ENCODE measurements at places on chromosomes 3 and 15.

- peak; percentile 57 for DNase-seq
Observed at GRCh38 chr3:72836923-72837322, 11.3 kb downstream of the SHQ1 start.

DNA sequence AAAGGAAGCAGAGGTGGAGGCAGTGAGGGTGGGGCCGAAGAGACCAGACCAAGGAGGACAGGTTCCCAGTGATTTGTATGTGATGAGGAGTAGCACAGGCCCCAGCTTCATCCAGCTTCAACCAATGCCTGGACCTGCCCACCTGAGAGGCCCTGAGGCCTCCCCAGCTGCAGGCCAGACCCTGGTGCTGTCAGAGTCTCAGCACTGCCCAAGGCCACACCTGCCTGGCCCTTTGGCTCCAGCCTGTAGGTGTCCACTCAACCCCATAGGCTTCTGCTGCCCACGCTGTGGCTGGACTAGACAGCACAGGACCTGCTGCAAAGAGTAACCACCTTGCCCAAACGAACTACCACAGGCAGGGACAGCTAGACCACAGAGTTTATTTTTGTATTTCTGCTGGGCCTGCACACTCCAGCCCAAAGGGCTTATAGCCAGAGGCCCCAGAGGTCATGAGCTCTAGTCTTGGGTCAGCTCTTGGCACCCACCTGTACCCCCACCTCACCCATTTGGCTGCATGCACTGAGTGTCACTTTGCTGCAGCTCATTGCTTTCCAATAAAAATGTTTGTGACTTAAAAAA, 81.9 kb upstream of the CDV3 start:
- no peak for DNase-seq

- no peak for DNase-seq
Observed at GRCh38 chr15:41417418-41418195, 712 bp downstream of the RTF1 start.

- no peak for DNase-seq
Observed at GRCh38 chr3:169604118-169604517, 59.4 kb downstream of the MECOM start.

GRCh38 chr3:132245552-132246142, 71.6 kb upstream of the ACP3 start:
- DNase-seq = no peak

DNA sequence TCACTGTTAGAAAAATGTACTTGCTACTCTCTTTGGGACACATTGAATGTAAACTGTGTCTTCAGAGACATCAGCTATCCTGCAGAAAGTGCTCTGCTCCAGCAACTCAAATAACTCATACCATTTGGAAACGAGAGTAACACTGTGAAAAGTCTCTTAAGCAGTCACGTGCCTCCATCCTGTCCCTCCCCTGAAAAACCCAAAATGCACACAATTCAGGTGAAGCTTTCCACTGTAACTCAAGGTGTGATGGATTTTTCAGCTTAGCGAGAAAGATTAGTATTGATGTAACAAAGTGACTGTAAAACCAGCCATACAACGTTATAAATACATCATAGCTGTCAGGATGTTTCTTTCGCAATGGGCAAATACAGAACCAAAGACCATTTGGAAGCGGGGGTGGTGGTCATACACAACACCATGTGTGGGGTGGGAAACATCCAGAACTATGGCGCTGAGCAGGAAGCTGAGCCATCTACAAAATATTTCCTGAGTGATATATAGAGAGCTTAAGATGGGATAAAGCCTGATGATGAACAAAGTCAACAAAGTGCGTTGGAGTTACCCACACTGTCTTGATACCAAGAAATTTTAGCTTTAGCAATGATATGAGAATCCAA, 332.3 kb downstream of the FOXP1 start:
- DNase-seq = no peak

DNA sequence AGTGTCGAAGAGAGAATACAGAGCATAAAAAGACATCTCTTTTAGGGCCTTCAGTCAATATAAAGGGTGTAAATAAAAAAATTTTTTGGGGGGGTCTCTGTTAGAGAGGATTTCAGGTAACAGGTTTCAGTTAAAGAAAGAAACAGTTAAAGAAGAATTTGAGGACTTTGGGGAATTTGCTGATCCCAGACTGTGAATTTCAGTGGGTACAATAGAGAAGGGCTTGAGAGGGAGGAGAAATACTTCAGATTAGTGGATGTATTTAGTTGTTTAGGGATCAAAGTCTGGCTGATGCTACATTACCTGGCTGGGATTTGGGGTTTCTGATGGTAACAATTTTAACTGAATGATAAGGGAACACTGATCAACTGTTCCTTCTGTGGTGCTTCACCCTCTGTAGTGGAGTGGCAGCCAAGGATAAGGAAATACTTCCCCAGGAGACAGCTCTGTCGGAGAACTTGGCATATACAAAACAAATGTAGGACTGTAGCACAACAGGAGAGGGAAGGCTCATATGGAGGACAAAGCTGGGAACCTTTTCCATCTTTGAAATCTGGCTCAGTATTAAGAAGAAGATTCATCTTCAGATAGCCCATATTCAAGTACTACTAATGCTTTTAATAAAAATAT, 79.2 kb downstream of the MEF2A start:
- no peak for DNase-seq

- DNase-seq = no peak
Observed at GRCh38 chr3:83625261-83625660, 1333.5 kb upstream of the CADM2 start.

DNA sequence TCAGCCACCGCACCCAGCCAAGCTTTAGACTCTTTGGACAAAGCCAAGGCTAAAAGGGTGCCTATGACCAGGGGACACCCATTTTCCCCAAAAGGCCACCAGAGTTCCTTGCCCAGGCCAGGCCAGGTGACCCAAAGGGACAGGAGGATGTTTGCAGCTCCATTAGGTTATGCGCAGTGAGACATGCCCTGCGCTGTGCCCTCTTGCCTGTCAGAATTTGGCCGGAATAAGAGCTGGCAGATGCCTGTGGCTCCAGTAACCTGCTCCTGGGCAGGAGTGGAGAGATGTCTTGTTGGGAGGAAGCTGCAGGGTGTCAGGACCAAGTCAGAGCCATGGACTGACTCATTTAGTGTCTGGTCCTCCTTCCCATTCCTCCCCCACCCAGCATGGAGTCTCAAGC, 20.5 kb downstream of the DNASE1L3 start:
- no peak for DNase-seq

GRCh38 chr15:71449363-71449762, 334.1 kb downstream of the THSD4 start:
- DNase-seq = no peak

- no peak for DNase-seq
Observed at GRCh38 chr3:55488398-55489055, 1.4 kb upstream of the WNT5A start.

DNA sequence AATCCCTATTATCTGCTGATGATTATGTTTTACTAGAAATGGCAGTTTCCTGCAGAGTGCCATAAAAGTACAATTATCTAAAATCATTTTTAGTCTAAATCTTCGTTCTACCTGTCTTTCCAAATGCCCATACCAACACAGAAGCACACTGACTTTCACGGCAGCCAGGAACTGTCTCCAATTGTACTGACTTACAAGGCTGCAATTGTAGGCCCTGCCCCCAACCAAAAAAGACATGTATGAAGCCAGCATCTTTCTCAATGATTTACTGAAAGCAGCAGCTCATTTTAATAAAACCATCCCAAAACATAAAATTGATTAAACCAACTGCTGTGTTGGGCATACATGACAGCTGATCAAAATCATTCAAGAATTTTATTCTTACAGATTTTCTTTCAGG, 119.0 kb downstream of the TBC1D5 start:
- no peak for DNase-seq

- DNase-seq = no peak
Observed at GRCh38 chr3:180802837-180803236, 109.6 kb upstream of the FXR1 start.

- no peak for DNase-seq
Observed at GRCh38 chr3:4351164-4351855, 48.1 kb downstream of the SETMAR start.

GRCh38 chr3:56960234-56960917, 100.1 kb upstream of the SPATA12 start:
- DNase-seq = no peak

- DNase-seq = no peak
Observed at GRCh38 chr3:129428007-129428375, 445 bp downstream of the EFCAB12 start.

DNA sequence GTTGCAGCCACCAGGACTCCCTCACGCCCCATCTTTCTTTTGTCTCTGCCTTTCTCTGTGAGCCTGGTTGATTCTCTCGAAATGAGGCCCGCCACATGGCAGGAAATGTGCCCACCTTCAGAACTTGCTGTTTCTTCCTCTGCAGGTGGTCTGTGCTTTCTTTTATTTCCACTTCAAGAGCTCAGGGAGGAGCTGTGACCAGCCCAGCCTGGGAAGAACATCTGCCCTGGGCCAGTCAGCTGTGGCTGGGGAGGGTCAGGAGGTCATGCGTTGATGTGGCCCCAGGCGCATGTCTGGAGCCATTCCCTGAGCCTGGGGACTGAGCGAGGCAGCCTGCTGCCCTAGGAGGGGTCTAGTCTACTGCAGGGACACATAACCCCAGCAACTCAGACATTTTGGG, 8.0 kb downstream of the FBLN2 start:
- no peak for DNase-seq

GRCh38 chr15:83784975-83785374, 131.1 kb downstream of the ADAMTSL3 start:
- DNase-seq = no peak

DNA sequence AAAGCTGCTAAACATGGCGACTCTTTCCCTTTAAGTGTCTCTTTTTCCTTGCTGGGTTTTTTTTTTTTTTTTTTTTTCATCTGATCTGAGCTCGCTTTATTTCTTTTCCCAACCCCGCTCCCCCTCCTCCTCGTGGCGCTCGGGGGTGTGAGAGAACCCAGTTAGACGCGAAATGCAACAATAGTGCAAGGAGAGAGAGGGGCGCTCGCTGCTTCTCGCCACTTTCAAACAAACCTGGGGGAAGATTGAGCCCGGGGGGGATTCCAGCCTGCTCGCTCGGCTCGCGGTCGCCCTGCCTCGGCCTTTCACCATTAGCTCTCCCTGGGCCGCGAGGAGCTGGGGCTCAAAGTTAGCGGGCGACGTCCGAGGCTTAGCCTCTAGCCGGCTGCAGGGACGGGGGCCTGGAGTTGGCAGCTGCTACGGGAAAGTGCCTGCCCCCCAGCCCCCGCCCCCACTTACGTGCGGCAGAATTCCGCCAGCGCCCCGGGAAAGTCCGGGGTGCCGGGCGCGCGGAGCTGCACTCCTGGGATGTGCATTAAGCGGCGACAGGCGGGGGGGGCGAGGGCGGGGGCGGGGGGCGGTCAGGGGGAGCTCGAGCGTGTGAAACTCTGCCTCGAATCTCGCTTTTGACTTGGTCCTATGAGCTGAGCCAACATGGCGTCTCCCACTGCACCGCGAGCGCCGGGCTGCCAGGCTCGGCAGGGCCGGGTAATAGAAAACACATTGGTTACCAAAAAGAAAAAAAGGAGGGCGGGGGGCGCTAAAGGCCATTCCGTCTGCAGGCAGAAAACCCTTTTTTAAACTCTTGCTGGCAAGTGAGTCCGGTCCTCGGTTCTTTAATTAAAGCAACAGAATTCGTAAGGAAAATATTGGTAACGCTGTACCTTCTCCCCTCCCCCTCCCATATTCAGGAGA, 10.4 kb downstream of the NR2F2 start:
- no peak for DNase-seq

DNA sequence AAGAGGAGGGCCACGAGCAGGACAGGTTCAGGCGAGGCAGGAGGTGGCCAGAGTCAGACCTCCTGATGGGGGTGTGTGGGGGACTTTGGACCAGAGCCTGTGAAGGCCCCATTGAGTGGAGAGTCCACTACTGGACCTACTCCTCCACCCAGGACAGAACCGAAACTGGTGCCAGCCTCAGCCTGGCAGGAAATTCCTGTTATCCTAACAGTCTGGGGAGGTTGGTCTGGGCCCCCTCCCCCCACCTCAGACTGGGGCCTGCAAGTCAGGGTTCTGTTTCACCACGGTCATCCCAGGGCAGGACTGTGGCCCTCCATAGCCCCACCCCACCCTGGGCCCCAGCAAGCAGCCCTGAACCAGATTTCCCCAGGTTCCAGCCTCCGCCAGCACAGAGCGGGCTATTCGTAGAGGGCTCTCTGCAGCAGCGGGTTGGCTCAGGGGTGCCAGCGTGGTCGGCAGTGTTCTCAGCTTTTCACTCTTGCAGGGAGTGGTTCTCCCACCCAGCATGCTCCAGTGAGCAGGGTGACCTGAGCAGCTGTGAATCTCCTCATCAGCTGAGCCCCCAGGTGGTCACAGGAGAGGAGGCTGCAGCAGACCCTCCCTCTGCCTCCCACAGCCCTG, 217.3 kb downstream of the TBC1D2B start:
- DNase-seq = no peak

DNA sequence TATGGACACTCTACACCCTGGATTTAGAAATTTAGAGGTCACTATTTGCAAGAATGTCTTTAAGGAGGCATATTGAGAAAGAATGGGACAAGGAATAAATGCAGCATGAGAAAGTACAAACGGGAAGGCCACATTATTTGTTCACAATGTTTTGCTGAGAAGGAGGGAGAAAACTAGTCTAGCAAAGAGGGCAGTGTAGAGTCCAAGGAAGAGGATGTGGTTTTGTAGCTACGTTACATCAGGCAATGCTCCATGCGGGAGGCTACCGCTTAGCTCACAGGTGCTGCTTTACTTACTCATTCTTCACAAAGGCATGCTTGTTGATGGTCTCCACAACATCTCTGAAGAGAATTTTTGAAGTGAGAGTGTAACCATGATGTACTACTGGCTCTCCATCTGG, 191.1 kb downstream of the PLCH1 start:
- no peak for DNase-seq

- peak; percentile 96 for DNase-seq
Observed at GRCh38 chr3:194270627-194271459, 80.3 kb downstream of the CPN2 start.

DNA sequence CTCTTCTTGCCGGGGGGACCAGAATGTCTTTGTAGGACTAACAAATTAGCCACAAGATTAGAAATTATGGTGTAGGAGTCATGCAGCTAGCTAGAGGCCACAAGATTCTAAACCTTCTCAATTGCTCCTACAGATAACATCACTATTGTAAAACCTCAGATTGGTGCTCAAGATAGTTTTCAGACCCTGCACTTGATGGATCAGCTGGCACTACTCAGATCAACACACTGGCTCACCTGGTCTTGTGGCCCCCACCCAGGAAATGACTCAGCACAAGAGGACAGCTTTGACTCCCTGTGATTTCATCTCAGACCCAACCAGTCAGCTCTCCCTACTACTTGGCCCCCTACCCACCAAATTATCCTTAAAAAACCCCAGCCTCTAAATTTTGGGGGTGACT, 124.1 kb upstream of the RASGRP1 start:
- DNase-seq = no peak

DNA sequence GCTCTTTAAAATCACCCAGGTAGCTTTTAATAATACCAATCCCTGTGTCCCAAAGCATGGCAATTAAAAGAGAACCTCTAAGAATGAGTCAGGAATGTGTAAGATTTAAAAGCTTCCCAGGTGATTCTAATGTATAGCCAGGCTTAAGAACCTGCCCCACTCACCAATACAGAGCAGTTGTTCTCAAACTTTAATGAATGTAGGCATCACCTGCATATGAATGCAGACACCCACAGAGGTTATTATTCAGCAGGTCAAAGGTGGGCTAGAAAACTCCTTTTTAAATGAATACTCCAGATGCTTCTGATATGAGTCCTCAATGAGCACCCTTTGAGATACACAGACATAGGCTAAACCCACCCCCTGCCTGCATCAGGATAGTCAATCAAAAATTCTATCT, 298.1 kb upstream of the KCNMB2 start:
- DNase-seq = no peak

GRCh38 chr15:74782259-74783071, 585 bp downstream of the CSK start:
- no peak for DNase-seq

GRCh38 chr15:33068007-33068481, 126.5 kb downstream of the FMN1 start:
- no peak for DNase-seq
